Calu3 (cell line): ENCODE measurements at places on chromosomes 12 and 14. TPM values are rescaled to one million over a fixed set of nuclear protein-coding genes. Genes with fewer than 3 reads are reported as not detected.
A peak's percentile ranks its signal among the peaks of the same experiment; 100 is the strongest.

DNA sequence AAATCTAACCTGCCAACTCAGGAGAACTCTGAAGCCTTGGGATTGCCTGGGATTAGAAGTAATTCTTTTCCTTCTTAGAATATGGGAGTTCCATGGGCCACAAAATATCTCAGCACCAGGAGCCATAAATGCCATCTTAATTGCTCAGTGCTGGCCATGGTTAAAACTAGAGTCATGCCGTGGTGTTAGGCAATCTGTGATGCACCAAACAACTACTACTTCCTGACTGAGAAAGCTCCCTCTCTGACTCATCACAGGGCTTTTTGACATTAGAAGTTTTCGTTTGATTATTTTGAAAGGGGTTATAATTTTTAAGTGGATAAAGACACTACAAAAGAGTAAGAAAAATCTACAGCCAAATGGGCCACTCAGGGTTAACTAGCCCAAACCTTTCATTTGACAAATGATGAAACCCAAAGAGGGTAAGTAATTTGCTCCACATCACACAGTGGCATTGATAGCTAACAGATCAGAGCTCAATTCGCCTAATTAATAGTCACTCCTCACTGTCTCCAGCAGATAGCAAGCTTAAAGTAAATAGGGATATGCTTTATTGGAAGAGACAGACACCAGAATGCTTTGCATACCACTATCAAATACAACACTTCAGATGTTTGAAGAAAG is 377.3 kb downstream of the EMP1 start:
- peaks cover 22% of the 10 kb centered on the region for H3K4me1 ChIP-seq
- no peaks in the 10 kb centered on the region for H3K36me3 ChIP-seq
- H3K27ac ChIP-seq, result no peak overlapping the region
- no peak overlapping the region for H3K4me3 ChIP-seq

DNA sequence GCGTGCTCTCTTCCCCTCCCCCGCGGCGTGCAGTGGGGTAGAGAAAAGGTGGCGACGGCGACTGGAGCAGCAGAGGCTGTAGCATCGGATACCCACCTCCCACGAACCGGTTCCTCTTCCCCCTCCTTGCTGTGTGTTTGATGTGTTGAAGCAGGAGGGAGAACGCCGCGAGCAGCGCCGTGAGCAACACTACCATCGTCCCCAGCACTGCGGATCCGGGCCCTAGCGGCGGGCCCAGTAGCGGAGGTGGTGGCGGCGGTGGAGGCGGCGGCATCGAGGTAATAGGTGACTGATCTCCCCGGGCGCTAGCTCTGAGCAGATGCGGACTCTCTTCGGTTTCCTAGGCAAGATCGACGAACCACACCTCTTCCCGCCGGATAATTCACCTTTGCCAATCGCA is 132.9 kb upstream of the AEBP2 start:
- H3K36me3 ChIP-seq, result peaks cover 13% of the 10 kb centered on the region
- H3K27ac ChIP-seq, result no peak overlapping the region
- no peaks in the 10 kb centered on the region for H3K27me3 ChIP-seq
- no peak overlapping the region for H3K4me3 ChIP-seq
- H3K4me1 ChIP-seq, result no peaks in the 10 kb centered on the region
- no peak for DNase-seq

ZBTB25 gene
- 10.4 and 11.3 TPM in 2 replicates for total RNA-seq

HOXC13 gene
- not detected in 2 replicates for total RNA-seq

AGAP2 gene
- 0.57 and 0.59 TPM in 2 replicates for total RNA-seq

DNA sequence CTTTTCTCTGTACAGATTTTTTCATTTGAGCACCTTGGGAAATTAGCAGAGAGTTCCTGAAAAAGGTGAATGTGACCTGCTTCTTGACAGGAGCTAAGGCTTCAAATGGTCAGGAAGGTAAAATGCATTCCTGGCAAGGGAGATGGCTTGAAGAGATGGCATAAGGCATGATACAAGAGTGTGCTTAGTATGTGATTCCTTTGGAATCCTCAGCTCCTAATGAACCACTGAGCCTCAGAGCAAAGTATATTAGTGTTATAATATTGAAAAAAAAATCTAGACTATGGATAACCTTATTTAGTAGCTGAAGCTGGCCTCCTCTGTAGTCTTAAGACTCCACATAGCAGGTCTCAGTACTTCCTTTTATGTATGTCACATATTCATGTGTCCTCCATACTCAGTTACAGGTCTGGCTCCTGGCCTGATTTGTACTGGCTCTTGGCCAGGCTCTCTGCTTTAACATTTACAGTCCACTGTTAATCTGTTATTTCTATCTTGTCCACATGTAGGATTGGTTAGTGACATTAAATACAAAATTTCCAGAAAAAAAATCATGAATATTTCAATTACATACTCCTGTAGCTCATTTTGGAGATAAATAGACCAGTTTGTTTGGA is 17.9 kb downstream of the TOGARAM1 start:
- H3K36me3 ChIP-seq, result no peaks in the 10 kb centered on the region
- no peak overlapping the region for H3K4me3 ChIP-seq
- H3K27ac ChIP-seq, result no peak overlapping the region
- no peaks in the 10 kb centered on the region for H3K27me3 ChIP-seq
- no peak for DNase-seq
- H3K4me1 ChIP-seq, result no peaks in the 10 kb centered on the region

GRCh38 chr12:94263011-94263811 is 114.8 kb downstream of the PLXNC1 start:
- H3K4me3 ChIP-seq, result peak overlapping the region; percentile 74
- H3K36me3 ChIP-seq, result peaks cover 8% of the 10 kb centered on the region
- peak overlapping the region; percentile 85 for H3K27ac ChIP-seq
- no peaks in the 10 kb centered on the region for H3K4me1 ChIP-seq

DNA sequence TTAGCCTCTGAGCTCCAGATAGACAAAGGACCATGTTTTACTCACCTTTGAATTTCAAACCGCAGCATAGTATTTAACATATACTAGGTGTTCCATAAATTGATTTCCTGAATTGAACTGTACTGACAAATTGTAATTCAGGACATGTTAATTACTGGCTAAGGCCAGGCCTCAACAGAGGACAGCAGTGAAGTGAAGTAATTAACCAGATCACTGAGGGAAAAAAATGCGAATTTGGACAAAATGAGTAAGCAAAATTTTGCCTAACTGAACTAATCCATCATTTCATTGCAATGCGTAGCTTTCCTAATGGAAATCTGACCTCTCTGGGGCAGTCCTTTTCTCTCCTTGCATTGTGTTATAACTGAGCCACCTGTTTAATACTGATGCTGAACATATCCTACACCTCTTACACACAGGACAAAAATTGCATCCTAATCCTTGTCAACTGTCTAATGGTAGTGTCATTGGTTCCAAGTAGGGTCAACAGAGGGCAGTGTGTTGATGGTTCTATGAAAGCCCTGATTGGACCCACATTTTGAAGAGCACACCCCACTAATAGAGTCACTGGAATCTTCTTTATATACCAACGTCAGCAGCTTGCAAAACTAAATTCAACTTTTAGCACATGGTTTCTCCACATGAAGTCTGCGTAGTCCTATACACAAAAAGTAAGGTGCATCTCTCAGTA is 148.4 kb downstream of the SLC25A21 start:
- H3K27me3 ChIP-seq, result no peaks in the 10 kb centered on the region
- no peak for DNase-seq
- no peaks in the 10 kb centered on the region for H3K36me3 ChIP-seq
- no peak overlapping the region for H3K27ac ChIP-seq

DNA sequence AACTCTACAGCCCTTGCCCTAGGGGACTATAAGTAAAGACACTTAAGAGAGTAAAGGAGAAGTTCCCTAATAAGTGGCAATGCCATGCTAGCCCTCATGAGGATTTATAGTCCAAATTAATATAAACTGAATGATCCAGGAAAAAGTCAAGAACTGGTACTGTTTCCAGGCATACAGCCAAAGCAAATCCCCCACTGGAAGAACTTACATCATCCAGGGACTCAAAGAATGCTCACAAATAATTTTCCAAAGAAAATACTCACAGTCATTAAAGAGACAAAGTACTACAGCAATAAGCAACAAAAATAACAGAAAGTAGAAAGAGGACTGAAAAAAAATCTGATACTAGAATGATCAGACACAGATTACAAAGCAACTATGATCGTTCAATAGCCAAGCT is 79.7 kb upstream of the RAP1B start:
- DNase-seq, result no peak
- no peak overlapping the region for H3K4me3 ChIP-seq
- no peaks in the 10 kb centered on the region for H3K36me3 ChIP-seq
- no peak overlapping the region for H3K27ac ChIP-seq
- H3K4me1 ChIP-seq, result no peaks in the 10 kb centered on the region
- no peaks in the 10 kb centered on the region for H3K27me3 ChIP-seq

GRCh38 chr14:93953739-93954515 is 22.4 kb downstream of the ASB2 start:
- no peak overlapping the region for H3K4me3 ChIP-seq
- peaks cover 2% of the 10 kb centered on the region for H3K36me3 ChIP-seq
- no peak for DNase-seq
- H3K27me3 ChIP-seq, result no peaks in the 10 kb centered on the region
